ENCODE measurements at places on chromosomes 7 and 10.

DNA sequence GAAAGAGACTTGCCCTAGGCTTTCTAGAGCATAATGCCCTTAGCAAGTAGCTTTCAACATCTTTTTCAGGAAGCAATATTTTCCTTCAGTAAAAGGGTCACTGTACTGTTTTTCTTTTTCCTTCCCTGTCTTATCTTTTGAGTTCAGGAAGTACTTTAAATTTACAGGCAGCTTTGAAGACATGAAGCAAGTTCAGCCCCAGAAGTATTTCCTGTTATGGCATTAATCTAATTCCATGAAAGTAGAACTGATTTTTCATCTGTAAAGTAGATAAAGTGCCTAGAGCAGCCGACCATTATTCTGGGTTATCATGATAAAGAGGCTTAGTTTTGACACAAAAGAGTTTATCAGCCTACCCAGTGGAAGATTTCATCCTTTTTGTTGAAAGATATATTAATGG lies 288.2 kb downstream of the ADK start:
- DNase-seq, result no peak

- DNase-seq, result no peak
Measured at GRCh38 chr7:66257481-66257880, 52.3 kb downstream of the TPST1 start.

- DNase-seq, result no peak
Measured at GRCh38 chr10:132061030-132061429, 4.7 kb upstream of the JAKMIP3 start.

- no peak for DNase-seq
Measured at GRCh38 chr10:71343392-71343773, 24.3 kb downstream of the SLC29A3 start.

GRCh38 chr10:111018021-111018420 lies 58.8 kb upstream of the ADRA2A start:
- DNase-seq, result no peak

GRCh38 chr10:63192826-63193225 lies 59.7 kb downstream of the NRBF2 start:
- DNase-seq, result no peak

DNA sequence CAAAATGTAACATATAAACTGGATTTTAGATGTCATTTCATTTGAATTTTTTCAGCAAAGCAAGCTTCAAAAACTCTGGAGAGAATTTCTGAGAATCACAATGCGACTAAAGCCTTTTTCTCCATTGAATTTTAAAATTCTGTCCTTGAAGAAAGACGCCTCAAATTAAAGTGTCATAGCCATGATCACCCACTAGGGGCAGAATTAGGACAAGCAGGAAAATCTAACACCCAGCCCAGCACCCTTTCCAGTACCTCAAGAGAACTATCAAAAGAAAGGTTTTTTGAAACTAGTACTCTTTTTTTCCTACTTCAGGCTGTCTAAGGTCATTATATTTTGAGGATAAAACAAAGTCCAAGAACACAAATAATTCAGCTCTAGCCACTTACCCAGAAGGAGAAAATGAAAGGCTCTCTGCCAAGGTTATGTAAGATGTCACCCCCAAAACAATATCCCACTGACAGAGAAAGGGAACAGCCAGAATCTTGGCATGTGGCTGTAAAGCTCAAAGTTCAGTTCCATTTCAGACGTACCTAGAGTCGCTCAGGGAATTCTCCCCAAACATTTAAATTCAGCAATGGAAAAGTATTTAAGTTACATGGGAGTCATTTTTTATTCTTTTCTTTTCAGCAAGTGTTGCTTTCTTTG lies 299.4 kb downstream of the SNX13 start:
- no peak for DNase-seq

- no peak for DNase-seq
Measured at GRCh38 chr10:69801434-69802315, at the start of gene COL13A1. COL13A1 (plus strand) TSS chr10:69801906; CDS start chr10:69802424, 518 bp downstream.

DNA sequence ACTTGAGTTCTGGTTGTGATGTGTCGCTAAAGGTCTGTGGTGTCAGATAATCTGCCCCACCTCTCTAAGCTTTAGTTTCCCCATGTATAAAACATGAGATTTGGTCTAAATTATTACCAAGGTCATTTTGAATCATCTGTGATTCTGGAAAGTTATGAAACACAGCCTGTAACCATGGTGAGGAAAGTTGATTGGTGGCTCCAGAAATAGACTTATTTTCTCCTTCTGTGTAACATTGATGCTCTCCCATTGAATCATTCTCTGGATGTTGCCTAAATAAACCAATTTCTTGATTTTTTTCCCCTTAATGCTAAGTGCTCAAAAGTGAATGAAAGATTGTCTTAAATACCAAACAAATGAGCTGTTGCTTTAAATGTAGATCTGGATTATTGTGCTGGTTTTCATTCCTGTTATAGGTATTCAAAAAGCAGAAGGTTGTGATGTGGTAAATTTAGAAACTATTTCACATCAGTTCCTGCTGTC lies 30.0 kb upstream of the PCGF5 start:
- no peak for DNase-seq

GRCh38 chr7:133091943-133092464 lies 10.1 kb upstream of the CHCHD3 start:
- no peak for DNase-seq

DNA sequence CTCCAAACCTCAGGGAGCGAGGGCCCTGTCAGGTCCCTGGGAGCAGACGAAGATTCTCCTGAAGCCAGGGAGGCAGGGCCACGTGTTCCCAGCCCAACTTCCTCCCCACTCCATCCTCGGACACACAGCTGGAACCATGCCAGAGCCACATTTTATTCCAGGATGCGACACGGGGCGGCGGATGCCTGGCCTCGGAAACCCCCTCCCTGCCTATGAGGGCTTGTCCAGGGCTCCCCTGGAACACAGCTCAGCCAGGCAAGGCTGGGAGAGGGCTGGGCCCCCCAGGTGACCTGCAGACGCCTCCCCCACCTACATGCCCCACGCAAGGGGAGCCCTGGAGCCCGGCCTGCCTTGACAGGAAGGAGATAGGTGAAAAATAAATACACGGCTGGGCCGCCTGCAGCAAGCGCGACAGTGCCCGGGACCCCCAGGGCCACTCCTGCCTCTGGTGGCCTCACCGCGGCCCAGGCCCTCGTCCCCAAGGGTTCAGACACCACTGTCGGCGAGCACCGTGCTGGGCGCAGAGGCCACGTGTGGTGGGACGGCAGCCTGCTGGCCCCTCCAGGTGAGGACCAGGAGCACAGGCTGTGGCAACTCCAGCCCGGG lies 21.5 kb downstream of the GET4 start:
- DNase-seq, result no peak

DNA sequence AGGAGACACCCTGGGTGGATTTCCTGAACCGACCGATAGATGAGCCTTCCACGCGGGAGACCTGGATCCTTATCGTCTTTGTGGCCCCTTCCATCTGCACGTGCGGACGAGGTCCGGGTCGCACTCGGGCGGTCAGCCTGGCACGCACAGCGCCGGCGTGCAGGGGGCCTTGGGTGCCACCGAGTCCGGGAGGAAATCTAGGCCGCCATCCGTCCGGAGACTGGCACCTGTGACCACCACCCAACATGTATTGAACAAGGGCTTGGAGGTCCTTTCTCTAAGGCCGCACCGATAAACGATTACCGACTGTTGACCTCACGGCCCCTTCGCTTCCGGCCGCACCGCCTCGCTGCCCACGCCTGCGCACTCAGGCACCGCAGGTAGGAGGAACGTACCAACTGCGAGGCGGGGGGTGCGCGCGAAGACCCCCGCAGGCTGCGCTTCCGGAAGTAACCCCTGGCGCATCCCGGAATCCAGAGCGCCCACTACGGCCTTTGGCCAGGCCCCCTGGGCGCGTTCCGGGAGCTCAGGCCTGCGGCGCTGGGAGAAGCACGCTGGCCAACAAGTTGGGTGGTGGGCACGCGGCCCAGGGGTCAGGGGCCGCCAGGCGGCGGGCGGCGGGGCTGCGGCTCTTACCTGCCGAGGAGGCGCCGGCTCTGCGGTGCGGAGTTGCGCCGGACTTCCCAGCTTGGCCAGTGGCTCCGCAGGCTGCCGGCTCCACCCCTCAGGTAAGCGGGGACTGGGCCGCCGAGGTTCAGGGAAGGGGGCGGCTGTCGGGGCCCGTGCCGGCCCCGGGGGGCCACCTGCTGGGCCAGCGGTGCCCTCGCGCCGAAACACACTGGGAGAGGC lies at the start of the genes ACTR3C and LRRC61:
Gene ACTR3C (minus strand): TSS at position 713 of the 849 bp plus-strand sequence. CDS start 28,249 bp downstream, outside the sequence.
Gene LRRC61 (plus strand): TSS at position 523 of the 849 bp plus-strand sequence. CDS start 13,507 bp downstream, outside the sequence.
- no peak for DNase-seq

DNA sequence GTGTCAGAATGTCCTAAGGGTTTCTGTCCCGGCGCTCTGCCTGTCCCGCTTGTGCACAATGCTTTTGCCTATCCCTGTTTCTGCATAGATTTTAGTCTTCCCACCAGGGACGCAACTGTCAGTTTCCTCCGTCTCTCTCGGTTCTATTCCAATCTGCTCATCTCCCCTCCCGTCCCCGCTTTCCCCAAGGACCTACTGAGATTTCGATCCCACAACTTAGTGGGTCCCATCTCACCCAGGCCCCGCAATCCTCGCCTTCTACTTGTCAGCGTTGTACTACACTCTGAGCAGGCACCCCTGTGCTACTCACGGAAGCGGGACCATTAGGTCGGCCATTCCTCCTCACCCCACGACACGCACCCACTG lies 519 bp upstream of the ZNF655 start:
- no peak for DNase-seq

- DNase-seq, result no peak
Measured at GRCh38 chr10:6843894-6844650, 264.0 kb upstream of the PRKCQ start.

DNA sequence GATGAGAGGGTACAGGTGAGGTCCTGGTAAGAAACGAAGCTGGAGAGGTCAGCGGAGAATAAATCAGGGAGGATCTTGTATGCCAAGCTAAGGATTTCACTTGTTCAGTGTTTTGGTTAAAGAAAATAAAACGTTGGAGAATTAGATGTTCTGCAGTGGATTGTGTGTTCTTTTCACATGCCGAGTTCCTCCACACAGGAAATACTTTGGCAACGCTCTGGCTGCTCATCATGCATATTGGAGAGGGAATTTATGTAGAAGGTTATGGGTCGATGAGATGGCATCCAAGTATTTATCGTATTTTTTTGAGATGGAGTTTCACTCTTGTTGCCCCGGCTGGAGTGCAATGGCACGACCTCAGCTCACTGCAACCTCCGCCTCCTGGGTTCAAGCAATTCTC lies 11.0 kb downstream of the RPS24 start:
- DNase-seq, result no peak

GRCh38 chr10:89458291-89458690 lies 43.9 kb downstream of the IFIT5 start:
- no peak for DNase-seq

GRCh38 chr10:97025613-97026242 lies 160.0 kb downstream of the SLIT1 start:
- peak; percentile 55 for DNase-seq

DNA sequence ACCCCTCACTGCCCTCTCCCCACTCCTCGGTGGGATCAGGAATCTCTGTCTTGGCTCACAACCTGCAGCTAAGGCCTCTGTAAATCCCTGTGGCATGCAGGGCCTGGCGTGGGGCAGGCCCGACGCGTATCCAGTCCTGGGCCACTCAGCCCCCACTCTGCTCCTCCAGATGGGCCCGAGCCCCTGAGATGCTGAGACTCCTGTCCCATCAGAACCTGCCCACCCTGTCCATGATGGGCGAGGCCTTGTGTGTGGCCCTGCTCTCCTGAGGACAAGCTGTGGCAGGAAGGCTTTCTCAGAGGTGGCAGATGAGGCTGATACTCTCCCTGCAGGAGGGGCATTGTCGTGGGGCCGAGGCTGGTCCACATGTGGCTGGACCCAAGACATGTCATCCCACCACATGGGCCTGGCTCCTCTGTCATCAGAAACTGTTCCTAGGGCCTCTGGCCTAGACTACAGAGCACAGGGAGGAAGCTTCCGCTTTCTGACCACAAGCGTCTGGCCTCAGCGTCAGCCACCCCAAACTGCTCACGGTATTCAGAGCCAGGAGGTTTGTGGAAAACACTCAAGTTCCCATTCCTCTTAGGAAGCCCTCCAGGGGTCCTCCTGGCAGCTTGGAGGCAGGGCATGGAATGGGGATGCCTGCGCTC lies 6.0 kb downstream of the ALOX5 start:
- no peak for DNase-seq

DNA sequence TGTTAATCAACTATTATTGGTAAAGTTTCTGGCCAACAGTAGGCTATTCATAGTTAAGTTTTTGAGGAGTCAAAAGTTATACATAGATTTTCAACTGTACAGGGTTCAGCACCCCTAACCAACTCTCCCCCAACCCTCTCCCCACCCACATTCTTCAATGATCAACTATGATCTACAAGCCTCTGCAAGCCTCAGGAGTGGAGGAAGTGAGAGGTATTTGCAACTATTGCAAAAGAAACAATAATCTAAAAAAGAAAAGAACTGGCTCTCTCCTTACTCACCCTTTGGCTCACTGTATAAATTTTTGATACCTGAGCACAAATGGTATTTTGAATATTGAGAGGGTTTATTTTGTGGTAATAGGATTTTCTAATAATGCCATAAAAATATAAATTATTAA lies 179.8 kb downstream of the IPMK start:
- no peak for DNase-seq

DNA sequence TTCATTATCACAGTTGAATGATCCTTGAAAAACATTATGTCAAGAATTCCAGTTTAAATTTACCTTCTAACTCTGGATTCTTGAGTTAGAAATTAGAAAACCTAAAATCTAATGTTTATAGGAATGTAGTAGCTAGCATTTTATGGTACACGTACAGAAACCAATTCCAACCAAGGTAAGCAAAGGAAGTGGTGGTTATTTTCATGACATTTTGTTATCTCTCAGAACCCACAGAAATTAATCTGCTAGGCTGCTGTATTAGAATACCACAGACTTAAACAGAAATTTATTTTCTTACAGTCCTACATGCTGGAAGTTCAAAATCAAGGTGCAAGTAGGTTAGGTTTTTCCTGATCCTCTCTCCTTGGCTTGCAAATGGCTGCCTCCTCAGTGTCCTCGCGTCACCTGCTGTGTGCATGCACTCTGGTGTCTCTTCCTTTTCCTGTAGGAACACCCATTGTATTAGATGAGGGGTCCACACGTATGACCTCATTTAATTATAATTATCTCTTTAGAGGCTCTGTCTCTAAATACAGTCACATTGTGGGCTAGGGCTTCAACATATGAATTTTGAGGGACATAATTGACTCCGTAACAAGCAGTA lies 8.5 kb upstream of the CSTF2T start:
- DNase-seq, result no peak

DNA sequence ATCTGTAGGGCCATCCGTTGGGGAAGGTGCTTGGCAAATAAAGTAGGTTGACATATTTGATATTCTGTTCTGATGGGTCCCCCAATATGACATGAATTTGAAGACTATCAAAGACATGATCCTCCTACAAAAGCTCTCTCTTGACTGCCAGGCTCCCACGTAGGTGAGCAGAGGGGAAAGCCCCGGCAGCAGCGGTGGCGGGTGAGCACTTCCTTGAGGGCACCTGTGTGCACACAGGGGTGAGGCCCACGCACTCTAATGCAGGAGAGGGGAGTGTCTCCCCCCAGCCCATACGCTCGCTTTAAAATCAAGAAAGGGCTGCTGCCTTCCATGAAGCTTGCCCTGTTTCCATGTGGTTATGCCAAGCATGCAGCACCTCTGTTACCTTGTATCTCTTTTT lies 100.4 kb downstream of the TAX1BP1 start:
- no peak for DNase-seq

- DNase-seq, result no peak
Measured at GRCh38 chr7:99253369-99253768, 19.3 kb upstream of the MYH16 start.

GRCh38 chr7:73995330-73995729 lies 32.6 kb upstream of the ELN start:
- DNase-seq, result no peak

- DNase-seq, result no peak
Measured at GRCh38 chr10:27390681-27391080, 113.4 kb upstream of the RAB18 start.
